ENCODE measurements at places on chromosomes 6 and 20.

- peak; percentile 52 for DNase-seq
Observed at GRCh38 chr6:129744201-129744879, 34.4 kb upstream of the ARHGAP18 start.

DNA sequence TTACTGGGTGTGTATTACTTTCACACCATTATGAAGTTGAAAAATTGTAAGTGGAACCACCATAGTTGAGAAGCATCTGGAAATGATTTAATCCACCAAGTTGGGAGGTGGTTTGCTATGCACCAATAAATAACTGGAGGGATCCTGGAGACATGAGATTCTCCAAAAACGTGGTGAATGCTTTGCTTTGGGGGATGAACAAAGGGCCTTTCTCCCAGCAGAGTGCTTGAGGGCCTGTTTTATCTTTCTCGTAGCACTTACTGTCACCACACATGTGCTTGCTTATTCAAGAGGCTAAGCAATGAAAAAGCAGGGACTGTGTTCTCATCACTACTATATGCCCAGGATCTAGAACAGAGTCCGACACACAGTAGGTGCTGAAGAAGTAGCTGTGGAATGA lies 371.1 kb downstream of the DHX35 start:
- DNase-seq = no peak

DNA sequence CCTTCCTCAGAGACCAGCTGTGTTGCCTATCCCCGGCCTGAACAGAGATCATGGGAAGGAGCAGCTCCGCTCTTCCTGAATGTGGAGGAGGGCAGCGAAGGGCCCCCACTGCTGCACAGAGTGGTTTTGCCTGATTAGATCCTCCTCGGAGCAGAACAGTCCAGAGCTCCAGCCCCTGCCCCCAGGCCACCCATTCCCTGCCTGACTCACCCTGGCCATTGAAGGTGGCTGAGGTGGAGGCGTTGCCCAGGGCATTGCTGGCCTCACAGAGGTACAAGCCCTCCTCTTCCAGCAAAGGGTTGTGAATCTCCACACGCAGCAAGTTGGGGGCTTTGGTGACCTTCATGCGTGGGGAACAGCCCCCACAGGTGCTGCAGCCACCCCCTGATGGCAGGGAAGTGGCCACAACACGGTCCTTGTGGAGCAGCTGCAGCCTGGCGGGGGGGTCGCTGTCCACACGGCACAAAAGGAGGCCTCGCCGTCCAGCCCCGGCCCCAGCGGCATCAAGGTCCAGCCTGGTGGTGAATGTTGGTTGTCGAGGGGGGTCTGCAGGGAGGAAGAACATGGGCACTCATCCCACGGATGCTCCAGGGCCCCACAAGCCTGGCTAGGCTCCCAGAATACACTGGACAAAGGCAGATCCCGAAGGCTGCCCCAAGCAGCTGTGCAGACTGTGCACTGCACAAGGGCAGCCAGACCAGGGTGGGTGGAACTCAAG lies 14.7 kb downstream of the SIGLEC1 start:
- no peak for DNase-seq

DNA sequence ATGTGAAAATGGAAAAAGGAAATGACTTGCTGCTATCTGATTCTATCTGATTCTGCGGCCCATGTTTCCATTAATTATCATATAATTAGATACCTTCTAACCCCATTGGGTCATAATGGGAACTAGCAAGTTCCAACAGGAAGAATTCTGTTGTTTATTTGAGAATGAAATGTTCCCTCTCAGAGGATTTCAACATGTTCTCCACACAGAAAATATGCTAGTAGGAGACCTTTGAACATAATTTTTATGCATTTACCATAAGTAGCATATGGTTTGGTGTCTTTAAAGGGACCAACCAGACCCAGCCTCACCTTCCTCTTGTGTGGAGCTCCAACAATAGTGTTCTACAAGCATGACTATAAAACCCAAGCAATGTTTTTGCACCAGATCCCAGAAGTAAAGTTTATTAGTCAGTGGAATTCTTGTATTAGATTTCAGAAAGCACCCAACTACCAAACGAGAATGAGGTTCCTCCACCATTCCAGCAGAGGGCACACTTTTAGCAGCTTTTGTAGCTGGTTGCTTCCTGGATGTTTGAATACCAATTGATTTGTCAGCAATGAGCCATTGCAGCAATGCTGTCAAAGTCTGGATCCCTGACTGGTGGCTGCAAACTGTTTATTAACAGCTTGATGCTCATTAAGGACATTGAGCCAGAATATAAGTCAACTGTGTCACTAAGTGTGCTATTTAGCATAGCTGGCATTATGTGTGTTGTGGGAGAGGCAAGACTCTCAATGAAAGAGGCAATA lies 143.6 kb upstream of the GJE1 start:
- DNase-seq = peak; percentile 20

DNA sequence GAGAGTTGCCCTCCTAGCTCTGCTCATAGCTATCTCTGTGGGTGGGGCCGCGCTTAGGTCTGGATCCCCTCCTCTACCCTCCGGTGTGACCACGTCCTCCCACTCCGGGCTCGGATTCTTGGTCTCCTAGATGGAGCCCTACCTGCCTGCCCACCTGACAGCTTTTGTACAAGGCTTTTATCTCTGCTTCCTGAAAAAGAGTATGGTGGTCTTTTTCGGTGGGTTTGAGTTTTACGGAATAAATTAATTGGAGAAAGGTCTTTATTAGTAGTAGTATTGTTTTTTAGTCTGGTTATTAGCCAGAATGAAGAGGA lies 773 bp downstream of the SMAP1 start:
- peak; percentile 59 for DNase-seq

DNA sequence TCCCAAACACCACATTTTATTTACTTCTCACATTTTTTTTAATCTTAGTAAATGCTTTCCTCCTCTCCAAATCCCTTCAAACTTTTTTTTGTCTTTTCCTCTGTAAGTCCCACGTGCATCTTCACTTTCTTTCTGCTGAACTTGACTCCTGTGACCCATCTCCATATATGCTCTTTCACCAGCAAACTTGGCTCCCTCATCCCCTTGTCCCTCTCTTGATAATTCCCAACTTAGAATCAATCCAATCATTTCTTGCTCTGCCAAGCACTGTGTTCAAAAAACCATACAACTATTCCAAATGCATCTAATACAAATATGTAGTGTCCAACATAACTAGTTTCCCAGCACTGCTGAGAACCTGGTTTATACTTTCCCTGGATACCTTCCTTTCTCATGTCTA lies 519.4 kb downstream of the HDGFL1 start:
- no peak for DNase-seq

- DNase-seq = no peak
Observed at GRCh38 chr20:21510414-21511384, 3.2 kb downstream of the NKX2-2 start.

DNA sequence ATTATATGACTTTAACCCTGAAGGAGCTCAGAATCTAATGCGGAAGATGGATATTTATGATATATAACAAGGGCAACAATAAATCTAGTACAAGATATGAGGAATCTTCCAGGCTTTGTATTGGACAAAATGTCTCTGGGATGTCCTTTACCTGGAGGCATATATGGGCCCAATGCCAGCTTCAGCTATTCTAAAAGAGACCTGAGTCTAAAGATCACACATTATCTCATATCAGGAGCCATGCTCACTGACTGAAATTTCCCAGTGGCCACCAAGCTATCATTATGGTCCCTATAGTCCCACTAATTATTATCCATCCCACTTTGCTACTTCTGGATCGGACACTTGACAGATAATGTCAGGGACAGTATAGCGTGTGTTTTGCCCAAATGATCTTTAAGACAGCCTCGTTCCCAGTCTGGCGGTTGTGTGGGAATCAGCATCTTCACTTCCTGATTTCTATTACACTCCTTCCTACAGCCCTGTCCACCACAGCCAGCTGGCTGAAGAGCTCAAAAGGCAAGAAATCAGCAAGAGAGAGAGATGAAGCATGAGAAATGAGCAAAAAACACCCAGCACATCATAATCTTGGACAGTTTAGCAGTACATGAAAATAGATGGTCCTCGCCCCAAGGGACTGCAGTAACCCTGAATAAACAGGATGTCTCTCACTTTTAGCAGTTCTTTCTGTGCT lies 34.9 kb downstream of the KLHL31 start:
- DNase-seq = no peak

DNA sequence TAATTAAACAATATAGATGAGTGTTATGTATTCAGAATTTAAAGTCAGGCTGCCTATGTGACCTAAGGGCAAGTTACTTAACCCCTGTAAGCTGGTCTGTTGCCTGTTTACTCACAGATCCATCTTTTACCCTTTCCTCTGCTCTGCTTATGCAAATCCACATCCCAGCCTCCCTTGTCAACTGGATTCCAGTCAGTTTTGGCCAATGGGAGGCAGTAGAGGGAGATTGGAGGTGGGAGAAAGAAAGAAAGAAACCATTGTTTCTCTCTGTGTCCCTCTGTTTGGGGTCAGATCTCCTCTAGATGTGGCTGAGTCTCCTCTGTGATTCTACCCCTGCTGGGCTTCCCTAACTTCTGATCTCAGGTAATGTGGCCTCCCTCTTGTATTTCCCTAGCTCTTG lies 266.8 kb upstream of the PLN start:
- DNase-seq = no peak

- no peak for DNase-seq
Observed at GRCh38 chr6:169800116-169800667, 48.8 kb downstream of the ERMARD start.

DNA sequence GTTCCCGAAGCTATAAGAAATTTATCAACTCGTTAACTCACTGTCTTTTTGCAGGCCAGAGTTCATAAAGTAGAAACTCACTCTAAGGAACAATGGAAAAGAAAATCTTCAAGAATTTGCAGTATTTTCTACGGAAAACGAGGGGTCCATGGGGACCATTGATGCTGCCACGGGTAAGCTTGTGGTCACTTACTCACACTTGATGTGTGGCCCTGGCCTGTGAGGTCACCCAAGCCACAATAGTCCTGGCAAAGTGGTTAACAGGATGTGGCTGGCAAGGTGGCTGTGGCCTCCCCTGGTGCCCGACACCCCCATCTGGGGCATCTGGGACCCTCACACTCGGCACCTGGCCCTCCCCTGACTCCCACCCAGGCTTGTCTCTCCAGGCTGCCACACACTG lies 123.4 kb downstream of the C6orf118 start:
- DNase-seq = no peak

- DNase-seq = no peak
Observed at GRCh38 chr20:6590891-6591637, 176.4 kb upstream of the BMP2 start.

- no peak for DNase-seq
Observed at GRCh38 chr20:42366626-42367025, 748.4 kb upstream of the CHD6 start.

- no peak for DNase-seq
Observed at GRCh38 chr6:3793545-3793944, 42.0 kb upstream of the PXDC1 start.

DNA sequence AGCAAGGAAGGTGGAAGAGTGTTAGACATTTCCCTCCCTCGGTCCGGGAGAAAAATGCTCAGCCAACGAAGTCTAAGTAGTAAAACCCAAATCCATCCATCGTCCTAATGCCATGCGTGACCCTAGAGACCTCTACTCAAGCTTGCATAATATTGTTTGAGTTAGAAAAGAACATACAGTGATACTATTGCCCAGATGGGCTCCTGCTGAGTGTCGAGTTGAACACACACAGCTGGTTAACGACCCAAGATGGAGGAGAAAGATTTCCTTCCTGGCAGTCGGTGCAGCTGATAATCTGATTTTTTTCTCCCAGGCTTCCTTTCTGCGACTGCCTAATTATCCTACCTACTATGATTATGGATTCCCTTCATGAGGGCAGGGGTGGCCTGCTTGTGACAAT lies 164.4 kb upstream of the KCNG1 start:
- no peak for DNase-seq

Data from SHP77 (cell line).